ENCODE measurements at places on chromosomes 3 and 15.

DNA sequence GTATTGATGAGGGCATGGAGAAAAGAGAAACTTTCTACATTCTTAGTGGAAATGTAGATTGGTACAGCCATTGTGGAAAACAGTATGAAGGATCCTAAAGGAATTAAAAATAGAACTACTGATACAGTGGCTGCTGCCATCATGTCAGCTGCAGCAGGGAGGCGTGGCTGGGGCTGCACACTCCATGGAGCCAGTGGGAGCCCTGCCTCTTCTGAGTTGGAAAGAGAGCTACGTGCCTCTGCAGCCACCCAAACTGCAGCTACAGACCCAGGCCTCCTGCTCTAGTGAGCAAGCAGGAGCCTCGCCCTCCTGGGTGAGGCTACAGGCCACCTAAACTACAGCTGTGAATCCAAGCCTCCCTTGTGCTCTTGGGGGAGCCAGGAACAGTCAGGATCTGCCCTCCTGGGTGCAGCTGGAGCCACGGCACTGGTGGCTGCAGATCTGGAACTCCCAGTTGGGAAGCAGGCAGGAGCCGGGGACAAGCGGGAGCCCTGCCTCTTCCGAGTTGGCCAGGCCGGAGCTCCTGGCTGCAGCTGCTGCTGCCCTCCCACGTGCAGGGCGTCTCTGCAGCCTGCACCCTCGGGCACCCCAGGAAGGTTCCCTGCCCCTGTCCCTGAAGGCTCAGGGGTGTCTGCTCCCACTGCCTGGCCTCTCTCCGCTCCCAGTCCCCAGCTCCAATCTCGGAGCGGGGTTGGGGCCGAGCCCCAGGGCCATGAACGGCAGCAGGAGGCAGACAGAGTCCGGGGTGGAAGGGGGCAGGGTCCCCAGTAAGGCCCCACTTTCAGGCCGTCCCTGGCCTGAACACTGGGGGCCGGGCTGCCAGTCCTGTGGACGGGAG lies 64.5 kb downstream of the THBS1 start:
- no peak for DNase-seq

GRCh38 chr15:41967506-41968206 lies 4.7 kb downstream of the EHD4 start:
- peak; percentile 45 for DNase-seq

GRCh38 chr15:82551646-82552247 lies 11.5 kb upstream of the RPS17 start:
- DNase-seq = no peak

DNA sequence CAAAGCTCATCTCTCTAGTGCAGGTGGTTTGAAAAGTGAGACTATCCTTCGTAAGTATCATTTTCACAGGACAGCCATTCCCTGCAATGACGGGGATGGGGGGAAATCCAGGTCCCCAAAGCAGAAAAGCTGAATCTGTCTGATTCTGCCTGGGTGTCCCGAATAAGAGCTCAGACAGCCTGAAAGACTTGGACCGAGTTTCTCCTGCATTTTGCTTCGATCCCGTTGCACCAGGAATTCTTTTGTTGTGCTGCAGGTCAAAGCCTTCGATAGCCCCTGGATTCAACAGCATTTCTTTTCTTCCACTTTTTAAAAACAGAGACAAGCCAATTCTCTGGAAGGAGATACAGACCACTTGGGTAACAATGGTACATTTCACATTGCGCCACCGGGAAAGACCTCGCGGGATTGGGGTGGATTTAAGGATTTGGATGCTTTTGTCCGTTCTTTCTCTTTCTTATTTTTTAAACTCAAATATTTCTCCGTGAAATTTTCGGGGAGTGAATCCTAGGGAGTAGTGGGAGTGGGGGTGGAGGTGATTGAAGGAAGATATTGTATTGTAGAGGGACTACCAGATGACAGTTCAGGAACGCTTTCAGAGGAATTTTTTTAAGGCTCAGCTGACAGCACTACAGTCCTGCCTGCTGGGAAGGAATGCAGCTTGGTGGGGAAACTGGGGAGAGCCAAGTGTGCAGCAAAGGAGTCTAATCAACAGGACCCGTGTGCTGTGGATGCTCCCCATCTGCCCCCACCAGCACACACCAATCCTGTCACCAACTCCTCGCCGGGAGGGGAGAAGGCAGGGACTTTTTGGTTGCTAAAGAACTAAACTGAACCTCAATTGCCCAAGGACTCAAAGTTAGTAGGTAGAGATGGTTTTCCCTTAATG lies 2.6 kb downstream of the SLITRK3 start:
- no peak for DNase-seq

DNA sequence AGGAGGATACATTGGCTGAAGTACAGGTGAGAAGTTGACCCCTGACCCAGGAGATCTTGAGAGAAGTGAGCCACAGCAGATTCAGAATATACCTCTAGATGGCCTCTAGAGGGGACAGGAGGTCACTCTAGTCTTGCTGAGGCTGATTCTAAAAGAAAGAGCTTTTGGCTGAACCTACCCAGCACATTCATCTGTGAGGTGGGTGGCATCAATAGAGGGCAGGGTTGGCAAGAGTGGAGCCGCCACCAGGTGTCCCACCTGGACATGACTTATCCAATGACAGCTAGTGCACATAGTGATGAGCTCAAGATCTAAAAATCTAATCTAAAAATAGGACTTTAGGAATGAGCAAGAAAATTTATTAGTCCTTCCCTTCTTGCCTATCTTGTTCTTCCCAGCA lies 51.6 kb downstream of the CYP19A1 start:
- DNase-seq = no peak

- peak; percentile 80 for DNase-seq
Observed at GRCh38 chr15:47961401-47962090, 159.2 kb upstream of the SLC24A5 start.

DNA sequence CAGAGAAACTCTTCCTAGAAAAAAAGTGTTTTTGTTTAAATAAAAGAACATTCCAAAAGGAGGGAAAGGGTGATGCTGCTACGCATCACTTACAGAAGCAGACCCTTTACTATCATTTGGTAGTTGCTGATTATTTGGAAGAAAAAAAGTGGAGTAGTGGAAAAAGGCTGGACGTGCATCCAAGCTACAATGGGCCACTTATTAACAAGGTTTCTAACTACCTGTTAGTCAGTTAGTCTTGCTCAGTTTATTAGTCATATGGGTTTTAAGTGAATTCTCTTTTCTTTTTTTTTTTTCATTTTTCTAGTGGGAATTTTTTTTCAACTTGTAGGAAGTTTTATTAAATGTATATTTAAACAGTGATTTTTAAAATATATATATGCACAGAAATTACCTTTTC lies 866.0 kb downstream of the MCTP2 start:
- no peak for DNase-seq

- no peak for DNase-seq
Observed at GRCh38 chr3:60913474-60913873, 337.8 kb downstream of the FHIT start.

DNA sequence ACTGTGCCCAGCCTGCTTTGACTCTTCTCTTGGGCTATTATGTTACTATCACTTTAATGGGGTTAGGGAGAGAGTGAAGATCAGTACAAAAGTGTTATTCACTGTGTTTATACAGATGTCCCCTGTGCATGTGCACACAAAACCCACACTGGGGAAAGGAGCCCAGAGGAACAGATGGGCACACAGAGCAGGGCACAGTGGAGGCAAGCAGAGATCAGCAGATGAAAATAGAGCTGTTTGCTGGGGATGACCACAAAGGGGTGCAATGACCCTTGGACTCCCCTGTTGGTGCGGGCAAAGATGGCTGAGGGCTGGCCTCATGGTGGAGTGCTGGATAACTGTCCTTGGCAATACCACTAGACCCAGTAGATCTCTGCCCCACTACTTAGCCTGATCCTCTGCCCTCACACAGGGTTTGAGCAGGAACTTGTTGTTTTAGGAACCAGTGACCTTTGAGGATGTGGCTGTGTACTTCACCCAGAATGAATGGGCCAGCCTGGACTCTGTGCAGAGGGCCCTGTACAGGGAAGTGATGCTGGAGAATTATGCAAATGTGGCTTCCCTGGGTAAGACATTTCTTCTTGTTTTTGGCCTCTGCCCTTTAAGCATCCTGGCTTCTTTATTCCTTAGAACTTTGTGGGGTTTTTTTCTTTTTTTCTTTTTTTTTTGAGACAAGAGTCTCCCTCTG lies 5.3 kb downstream of the ZNF620 start:
- DNase-seq = no peak

GRCh38 chr3:31288641-31289100 lies 244.1 kb upstream of the STT3B start:
- DNase-seq = no peak

GRCh38 chr3:136950623-136951022 lies 7.2 kb upstream of the IL20RB start:
- no peak for DNase-seq

DNA sequence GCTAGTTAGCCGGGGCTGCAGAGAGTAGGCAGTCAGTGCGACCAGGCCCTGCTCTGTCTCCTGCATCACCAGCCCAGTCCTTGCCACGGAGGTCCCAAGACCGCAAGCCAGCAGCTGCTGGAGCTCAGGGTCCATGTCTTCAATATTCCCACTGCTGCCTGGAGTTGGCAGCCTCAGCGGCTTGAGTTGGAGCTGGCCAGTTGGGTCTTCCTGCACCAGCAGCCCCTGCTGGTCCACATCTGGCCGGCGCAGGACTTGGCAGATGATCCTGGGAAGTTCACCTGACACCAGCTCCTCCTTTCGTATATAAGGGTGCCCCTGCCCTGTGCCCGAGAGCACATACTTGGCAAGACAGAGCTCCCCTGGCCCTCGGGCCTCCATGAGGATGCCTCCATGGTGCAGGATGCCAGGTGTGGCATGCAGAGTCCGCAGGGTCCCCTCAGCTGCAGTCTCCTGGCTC lies 5.7 kb downstream of the XIRP1 start:
- DNase-seq = no peak

- no peak for DNase-seq
Observed at GRCh38 chr3:152222327-152222726, 46.4 kb upstream of the MBNL1 start.

GRCh38 chr3:2078821-2079220 lies 19.8 kb upstream of the CNTN4 start:
- no peak for DNase-seq

- DNase-seq = no peak
Observed at GRCh38 chr3:64509206-64509605, 178.6 kb downstream of the ADAMTS9 start.

DNA sequence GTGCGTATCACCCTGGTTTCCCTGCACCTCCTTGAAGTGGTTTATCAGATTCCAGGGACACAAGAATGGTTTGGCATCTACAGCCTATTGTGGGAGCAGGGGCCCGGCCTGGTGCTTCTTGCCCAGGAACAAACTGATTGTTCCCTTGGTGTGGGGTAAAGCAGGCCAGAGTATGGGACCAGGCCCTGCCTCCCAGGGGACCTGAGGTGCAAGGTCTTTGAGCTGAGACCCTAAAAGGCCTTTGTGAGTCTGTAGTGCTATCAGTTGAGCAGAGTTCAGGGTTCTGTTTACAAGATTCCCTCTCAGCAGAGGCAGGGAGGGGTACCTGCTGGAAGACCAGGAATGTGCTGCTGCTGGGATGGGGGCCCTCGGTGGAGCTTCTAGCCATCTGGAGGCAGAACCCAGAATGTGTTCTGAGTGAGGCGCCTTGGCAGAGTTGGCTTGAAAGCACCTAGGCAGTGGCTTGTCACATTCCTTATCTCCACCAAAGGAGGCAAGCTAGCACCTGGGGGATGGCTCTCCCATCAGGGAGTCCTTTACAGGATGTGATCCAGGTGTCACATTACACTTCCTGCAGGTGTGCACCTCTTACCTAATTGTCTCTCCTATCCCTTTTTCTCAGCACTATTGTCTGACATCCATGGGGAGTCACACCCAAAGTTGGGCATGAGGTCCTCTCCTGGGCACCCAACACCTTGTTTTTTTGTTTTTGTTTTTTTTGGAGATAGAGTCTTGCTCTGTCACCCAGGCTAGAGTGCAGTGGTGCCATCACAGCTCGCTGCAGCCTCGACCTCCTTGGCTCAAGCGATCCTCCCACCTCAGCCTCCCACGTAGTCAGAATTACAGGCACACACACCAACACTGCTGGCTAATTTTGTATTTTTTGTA lies 13.1 kb downstream of the FLNB start:
- no peak for DNase-seq

GRCh38 chr3:112321867-112322652 lies 10.9 kb upstream of the CD200 start:
- DNase-seq = no peak

DNA sequence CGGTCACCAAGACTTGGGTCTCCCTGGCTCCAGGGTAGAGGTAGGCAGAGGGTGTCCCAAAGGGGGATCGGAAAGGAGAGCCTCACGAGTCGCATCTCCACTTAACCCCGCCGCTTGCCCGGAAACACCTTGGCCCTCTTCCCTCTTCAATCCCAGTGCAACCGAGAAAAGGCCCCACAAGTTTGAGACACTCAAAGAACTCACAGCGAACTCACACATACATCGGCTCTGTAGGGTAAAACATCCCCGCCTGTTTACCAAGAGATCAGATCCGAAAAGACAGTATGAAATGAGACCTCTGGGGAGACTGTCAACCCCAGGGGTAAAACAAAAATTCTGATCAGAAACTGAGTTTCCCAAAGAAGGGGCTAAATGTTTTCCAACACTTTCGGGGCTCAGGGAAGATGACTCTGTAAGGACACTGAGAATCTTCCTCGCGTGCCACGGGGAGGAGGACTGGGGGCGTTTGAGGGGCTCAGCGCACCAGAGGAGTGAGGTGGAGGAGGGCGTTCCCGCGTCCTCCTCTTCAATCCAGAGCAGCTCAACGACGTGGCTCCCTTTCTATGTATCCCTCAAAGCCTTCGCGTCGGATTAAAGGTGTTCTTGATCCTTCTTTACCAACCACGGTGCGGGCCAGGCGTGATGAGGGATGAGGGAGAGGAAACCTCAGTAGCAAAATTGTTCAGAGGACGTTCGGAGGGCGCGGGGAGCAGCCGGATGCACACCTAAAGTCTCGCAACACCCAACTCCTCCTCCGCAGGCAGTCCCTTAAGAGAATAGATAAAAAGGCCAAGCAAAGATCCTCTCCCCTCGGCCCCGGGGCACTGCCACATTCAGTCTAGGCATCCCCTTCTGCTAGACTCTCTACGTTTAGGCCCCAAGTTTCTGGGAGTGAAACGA lies 3.7 kb downstream of the WNT5A start:
- no peak for DNase-seq

GRCh38 chr3:151895478-151896241 lies 22.2 kb downstream of the SUCNR1 start:
- DNase-seq = no peak

- no peak for DNase-seq
Observed at GRCh38 chr3:184466413-184466960, 86.6 kb downstream of the CHRD start.

DNA sequence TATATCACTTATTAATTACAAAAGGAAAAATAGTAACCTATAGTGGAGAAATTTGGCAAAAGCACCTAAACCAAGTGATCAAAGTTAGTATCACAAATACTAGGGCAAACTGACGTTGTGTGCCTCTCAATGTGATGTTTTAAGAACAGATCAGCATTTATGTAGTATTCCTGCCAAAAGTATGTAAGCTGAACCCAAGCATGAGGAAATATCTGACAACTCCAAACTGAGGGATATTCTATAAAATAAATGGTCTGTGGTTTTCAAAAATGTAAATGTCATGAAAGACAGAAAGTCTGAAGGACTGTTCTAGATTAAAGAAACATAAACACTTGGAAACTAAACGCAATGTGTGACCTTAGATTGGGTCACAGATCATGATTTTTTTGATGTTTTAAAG lies 34.3 kb upstream of the PIK3CA start:
- DNase-seq = no peak

All from GM12878 (cell line).